GM23338 (cell line): ENCODE measurements at places on chromosomes 11 and 22. TPM values are rescaled to one million over a fixed set of nuclear protein-coding genes. Genes with fewer than 3 reads are reported as not detected.

The RIC3 gene
- 17.8 and 27.4 TPM in 2 replicates for total RNA-seq

The SYT7 gene
- 7.0 and 10.3 TPM in 2 replicates for total RNA-seq

The POLD4 gene
- total RNA-seq, result 15.9 and 23.0 TPM in 2 replicates

The JHY gene
- total RNA-seq, result 0.58 and 0.94 TPM in 2 replicates

The BIRC3 gene
- 0.03 TPM in 1 of 2 replicates, not detected in the other for total RNA-seq

DNA sequence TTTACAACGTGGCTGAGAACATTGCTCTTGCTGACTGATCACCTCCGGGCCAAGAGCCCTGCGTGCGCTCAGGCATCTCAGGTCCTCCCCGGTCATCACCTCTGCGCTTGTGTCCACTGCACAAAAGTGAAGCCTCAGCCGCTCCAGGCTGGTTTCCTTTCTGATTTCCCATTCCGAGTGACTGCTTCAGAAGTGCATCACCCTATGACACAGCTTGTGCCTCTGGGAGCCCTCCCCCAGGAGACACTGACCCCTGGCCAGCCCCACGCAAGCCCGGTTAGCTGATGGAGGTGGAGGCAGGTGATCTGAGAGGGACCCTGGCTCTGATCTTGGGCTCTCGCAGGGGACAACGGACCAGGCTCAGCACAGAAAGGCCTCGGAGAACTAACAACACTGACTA lies 38.3 kb upstream of the GNB1L start:
- no peak overlapping the region for H3K4me3 ChIP-seq
- H3K27ac ChIP-seq, result no peak overlapping the region
- DNase-seq, result no peak
- H3K36me3 ChIP-seq, result no peaks in the 10 kb centered on the region
- H3K4me1 ChIP-seq, result peaks cover 20% of the 10 kb centered on the region

GRCh38 chr11:108752297-108752751 lies 87.5 kb downstream of the DDX10 start:
- H3K27me3 ChIP-seq, result no peaks in the 10 kb centered on the region
- no peak for DNase-seq
- H3K4me3 ChIP-seq, result no peak overlapping the region

DNA sequence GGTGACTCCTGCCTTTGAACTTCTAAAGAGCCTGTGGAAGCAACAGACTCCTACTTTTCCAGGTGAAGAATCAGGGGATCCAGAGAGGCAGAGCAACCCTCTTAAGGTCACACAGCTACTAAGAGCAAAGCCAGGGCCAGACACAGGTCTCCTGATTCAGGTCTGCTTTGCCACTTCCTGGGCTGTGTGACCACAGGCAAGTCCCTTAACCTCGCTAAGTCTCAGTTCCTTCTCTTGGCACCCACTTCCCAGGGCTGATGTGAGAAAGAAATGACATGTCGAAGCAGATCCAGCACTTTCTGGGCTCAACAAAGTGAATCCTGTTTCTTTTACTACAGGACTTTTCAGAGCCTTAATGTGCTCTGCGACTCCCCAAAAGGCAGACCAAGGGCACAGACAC lies 30.2 kb downstream of the UQCR10 start:
- no peaks in the 10 kb centered on the region; the same call in none of the 2 replicates for H3K36me3 ChIP-seq
- no peak for DNase-seq
- no peak overlapping the region for H3K4me3 ChIP-seq
- H3K27me3 ChIP-seq, result no peaks in the 10 kb centered on the region
- no peak overlapping the region for H3K27ac ChIP-seq

DNA sequence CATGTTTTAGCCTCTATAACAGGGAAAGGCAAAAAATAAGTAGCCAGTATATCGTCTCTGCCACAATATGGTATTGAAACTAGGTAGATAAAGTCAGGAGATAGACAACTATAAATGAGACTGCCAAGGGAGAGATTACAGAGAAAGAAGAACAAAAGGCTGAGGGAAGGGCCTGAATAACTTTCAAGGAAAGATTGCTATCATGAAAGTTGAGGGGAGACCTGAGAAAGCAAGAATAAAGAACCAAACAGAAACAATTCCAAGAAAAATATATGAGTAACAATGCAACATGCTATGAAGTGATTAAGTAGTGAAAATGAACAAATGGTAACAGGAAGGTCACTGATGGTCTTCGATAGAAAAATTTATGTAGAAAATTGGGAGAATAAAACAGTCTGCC lies 690.1 kb downstream of the METTL15 start:
- no peak overlapping the region for H3K4me3 ChIP-seq
- no peak for DNase-seq
- H3K36me3 ChIP-seq, result no peaks in the 10 kb centered on the region
- no peaks in the 10 kb centered on the region for H3K27me3 ChIP-seq
- peaks cover 23% of the 10 kb centered on the region for H3K4me1 ChIP-seq

DNA sequence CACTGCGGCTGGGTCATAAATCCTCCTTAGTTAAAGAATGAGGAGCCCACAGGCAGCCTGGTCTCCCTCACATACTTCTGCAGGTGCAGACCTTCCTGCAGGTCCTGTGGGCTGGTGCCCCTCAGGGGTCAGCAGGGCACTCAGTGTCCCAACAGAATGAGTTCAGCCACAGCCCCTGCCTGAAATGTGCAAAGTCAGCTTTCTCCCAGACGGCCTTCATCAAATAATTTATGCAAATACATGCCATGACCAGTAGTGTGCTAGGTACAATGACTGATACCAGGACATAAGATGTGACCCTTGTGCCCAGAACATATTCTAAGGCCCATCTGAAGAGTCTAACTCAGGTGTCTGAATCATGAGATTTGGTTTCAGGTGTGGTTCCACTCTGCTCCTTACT lies 703.4 kb downstream of the TBC1D22A start:
- H3K36me3 ChIP-seq, result peaks cover 18% of the 10 kb centered on the region; the same call in 1 of the 2 replicates
- no peaks in the 10 kb centered on the region for H3K27me3 ChIP-seq
- H3K27ac ChIP-seq, result no peak overlapping the region
- H3K4me1 ChIP-seq, result no peaks in the 10 kb centered on the region

- peaks cover 18% of the 10 kb centered on the region for H3K4me1 ChIP-seq
- no peaks in the 10 kb centered on the region for H3K27me3 ChIP-seq
- H3K4me3 ChIP-seq, result no peak overlapping the region
- H3K27ac ChIP-seq, result no peak overlapping the region; the same call in 1 of the 2 replicates
- DNase-seq, result no peak
These were observed 12.5 kb upstream of the DDX17 start for GRCh38 chr22:38518620-38519019.

DNA sequence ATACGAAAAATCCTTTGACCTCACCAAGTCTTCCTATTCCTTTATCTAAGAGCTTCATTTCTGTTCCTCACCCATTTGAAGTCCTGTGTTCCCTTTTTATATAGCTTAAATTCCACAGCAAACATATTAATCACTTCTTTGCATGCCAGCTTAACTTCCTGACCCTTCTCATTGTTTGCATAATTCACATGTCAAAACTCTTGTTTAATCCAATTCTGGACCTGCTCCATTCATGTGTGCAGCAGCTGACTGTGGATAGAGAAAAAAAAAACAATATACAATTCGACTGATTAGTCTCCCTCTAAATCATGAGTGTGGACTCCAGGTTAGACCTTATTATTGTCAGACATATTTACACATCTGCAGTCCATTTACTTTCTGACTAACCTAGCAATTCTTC lies 991.2 kb upstream of the TENM4 start:
- no peak for DNase-seq
- H3K27me3 ChIP-seq, result no peaks in the 10 kb centered on the region
- H3K4me3 ChIP-seq, result no peak overlapping the region
- H3K27ac ChIP-seq, result no peak overlapping the region
- H3K4me1 ChIP-seq, result no peaks in the 10 kb centered on the region
- H3K36me3 ChIP-seq, result no peaks in the 10 kb centered on the region; the same call in 1 of the 2 replicates

- DNase-seq, result no peak
- peaks cover 12% of the 10 kb centered on the region for H3K4me1 ChIP-seq
- no peaks in the 10 kb centered on the region for H3K36me3 ChIP-seq
- H3K27ac ChIP-seq, result peak overlapping the region; percentile 76
- no peak overlapping the region for H3K4me3 ChIP-seq
- no peaks in the 10 kb centered on the region for H3K27me3 ChIP-seq
These were observed 45.3 kb downstream of the PC start for GRCh38 chr11:66912911-66913310.

- H3K27ac ChIP-seq, result no peak overlapping the region
- no peak for DNase-seq
- no peaks in the 10 kb centered on the region for H3K36me3 ChIP-seq
- H3K27me3 ChIP-seq, result no peaks in the 10 kb centered on the region
- no peaks in the 10 kb centered on the region for H3K4me1 ChIP-seq
- H3K4me3 ChIP-seq, result no peak overlapping the region
These were observed 919.3 kb downstream of the NTM start for GRCh38 chr11:132289590-132290256.

DNA sequence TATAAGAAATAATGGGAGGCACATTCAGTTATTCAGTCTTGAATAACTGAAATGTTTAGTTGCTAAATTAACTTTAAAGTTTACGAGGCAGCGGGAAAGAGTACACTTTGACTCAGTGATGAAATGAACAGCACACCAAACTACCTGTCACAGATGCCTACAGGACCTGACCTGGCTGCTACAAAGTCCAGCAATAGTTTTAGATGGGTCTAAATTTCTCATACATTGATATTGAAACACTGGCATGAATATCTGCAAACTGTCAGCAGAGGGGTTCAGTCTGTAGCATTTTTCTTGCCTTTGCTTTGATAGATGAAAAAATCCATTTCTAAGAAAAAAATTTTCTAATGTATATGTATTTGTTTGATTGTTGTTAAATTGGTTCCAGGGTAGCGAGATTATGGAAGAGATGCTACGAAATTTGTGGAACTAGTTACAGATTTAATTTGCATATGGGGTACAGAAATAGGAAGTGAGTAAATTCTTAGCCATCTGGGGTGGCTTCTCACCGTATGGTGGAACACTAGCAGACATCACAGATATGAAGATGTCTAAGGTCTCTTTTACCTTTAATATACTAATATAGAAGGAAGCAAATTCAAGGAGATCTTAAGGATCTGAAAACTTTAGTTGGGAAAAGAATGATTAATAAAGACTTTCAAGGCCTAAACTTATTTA lies 20.8 kb upstream of the GAB2 start:
- DNase-seq, result no peak
- H3K4me1 ChIP-seq, result no peaks in the 10 kb centered on the region
- H3K36me3 ChIP-seq, result peaks cover 3% of the 10 kb centered on the region; the same call in 1 of the 2 replicates

GRCh38 chr11:134599299-134599771 lies 187.3 kb upstream of the B3GAT1 start:
- H3K4me3 ChIP-seq, result no peak overlapping the region
- H3K27me3 ChIP-seq, result no peaks in the 10 kb centered on the region
- DNase-seq, result no peak
- H3K4me1 ChIP-seq, result no peaks in the 10 kb centered on the region

DNA sequence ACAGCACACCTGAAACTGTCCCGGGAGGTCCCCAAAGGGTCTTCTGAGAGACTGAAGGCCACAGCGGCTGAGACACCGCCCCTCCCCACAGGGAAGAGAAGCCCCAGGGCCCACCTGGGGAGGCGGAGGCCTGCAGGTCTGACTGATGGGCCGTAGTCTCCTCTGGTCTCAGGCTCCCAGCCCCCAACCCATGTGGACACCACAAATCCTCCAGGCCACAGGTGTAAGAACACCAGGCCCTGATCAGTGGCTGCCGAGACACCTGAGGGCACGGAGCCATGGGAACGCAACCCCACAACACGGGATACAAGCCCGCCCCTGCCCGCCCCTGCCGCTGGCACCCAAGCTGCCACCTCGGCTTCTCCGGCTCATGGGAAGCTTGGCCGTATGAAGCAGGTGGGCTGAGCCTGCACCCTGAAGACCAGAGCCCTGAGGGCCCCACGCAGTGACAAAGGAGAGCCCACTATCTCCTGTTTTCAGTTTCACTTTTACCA lies 46.3 kb downstream of the BRD1 start:
- H3K36me3 ChIP-seq, result no peaks in the 10 kb centered on the region
- H3K27ac ChIP-seq, result no peak overlapping the region
- no peaks in the 10 kb centered on the region for H3K27me3 ChIP-seq
- H3K4me1 ChIP-seq, result no peaks in the 10 kb centered on the region
- no peak overlapping the region for H3K4me3 ChIP-seq

DNA sequence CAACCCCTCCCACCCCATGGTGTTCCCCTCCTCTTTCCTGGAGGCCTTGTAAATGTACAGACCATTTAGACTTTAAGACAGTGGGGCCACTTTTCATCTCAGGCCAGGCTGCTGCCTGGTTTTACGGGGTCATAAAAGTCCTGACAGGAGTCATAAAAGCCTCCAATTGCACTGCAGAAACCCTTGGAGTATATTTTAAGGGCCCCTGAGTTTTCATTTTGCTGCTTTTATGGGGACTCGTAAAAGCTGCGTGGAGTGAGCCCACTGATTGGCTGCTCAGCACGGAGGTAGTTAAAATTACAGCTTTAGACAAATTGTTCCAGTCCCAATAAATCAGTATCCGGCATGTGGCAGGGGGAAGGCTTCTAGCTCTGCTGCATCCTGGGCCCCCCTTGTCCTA lies 627.6 kb downstream of the NTM start:
- no peak for DNase-seq
- no peaks in the 10 kb centered on the region for H3K27me3 ChIP-seq
- H3K36me3 ChIP-seq, result no peaks in the 10 kb centered on the region

GRCh38 chr11:31816468-31817053 lies 5.4 kb upstream of the PAX6 start:
- H3K27me3 ChIP-seq, result peaks cover 99% of the 10 kb centered on the region
- H3K27ac ChIP-seq, result no peak overlapping the region
- H3K36me3 ChIP-seq, result no peaks in the 10 kb centered on the region
- H3K4me3 ChIP-seq, result peak overlapping the region; percentile 71
- H3K4me1 ChIP-seq, result peaks cover 79% of the 10 kb centered on the region

- H3K27me3 ChIP-seq, result peaks cover 9% of the 10 kb centered on the region; the same call in 1 of the 2 replicates
- DNase-seq, result peak; percentile 88
- H3K36me3 ChIP-seq, result no peaks in the 10 kb centered on the region
These were observed at the start of gene LARGE2 for GRCh38 chr11:45922425-45923082. Gene LARGE2 (plus strand): TSS chr11:45922656. CDS start chr11:45922883, 227 bp downstream.

- peaks cover 11% of the 10 kb centered on the region for H3K36me3 ChIP-seq
- no peak for DNase-seq
- H3K27me3 ChIP-seq, result no peaks in the 10 kb centered on the region
- H3K4me3 ChIP-seq, result no peak overlapping the region
- 0 out of 2 replicates have a peak, but pooled peaks cover 3% of the 10 kb centered on the region for H3K4me1 ChIP-seq
These were observed 15.3 kb downstream of the PARVA start for GRCh38 chr11:12392672-12393071.

GRCh38 chr22:19723983-19724827 lies 866 bp downstream of the GP1BB start:
- peak overlapping the region; percentile 59 for H3K4me3 ChIP-seq
- H3K27me3 ChIP-seq, result peaks cover 82% of the 10 kb centered on the region
- no peak overlapping the region for H3K27ac ChIP-seq
- no peaks in the 10 kb centered on the region for H3K36me3 ChIP-seq
- peak; percentile 82 for DNase-seq

- no peak for DNase-seq
- no peak overlapping the region for H3K27ac ChIP-seq
- no peak overlapping the region for H3K4me3 ChIP-seq
- no peaks in the 10 kb centered on the region for H3K27me3 ChIP-seq
- H3K36me3 ChIP-seq, result peaks cover 17% of the 10 kb centered on the region
- H3K4me1 ChIP-seq, result no peaks in the 10 kb centered on the region
These were observed 13.5 kb downstream of the IL18BP start for GRCh38 chr11:72012091-72012630.
